ENCODE measurements at places on chromosomes 2 and 18.

GRCh38 chr18:63329431-63330145 lies 10.0 kb upstream of the BCL2 start:
- DNase-seq, result no peak

DNA sequence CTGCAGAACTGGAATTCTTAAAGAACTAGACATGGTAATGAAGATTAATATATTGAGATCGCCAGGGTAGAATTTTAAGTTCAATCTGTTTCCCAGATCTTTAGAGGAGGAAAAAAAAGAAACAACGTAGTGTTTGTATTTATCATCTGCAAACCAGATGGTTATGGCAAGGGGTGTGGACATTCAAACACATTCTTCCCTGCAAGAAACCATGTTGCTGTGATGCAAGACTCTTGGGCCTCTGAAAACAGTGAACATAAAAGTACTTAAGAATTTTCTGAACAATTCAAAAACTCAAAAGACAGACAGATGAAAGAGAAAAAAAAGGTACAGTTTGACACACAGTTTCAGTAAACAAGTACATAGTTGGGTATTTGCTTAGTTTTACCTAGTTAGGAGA lies 35.6 kb downstream of the COL5A2 start:
- DNase-seq, result no peak

GRCh38 chr2:62504657-62505056 lies 1.3 kb downstream of the TMEM17 start:
- no peak for DNase-seq

DNA sequence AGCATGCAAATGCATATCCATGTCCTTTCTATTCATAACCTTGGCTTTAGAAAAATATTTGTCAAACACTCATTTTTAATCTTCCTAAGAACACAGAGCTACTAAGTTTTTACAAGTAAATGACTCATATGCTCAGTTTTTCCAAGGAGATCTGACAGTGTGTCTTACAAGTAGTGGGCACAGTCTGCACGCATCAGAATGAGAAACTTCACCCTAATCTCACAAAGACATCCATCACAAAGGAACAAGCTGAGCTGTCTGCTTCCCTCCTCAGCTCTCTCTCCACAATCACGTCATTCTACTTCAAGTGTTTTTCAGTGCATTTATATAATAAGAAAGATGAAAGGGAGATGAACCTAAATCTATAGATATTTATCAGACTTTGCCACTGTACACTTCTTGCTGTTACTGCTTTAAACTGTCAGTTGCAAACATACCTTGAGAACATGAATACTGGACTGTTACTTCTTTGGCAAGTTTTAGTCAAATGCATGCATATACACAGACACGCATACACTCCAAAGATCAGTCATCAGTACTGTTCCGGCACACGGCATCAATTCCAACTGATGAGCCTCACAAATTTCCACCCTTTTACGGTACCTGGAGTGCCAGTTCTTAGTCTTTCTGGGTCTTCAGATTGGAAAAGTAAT lies 75.7 kb downstream of the RBMS1 start:
- no peak for DNase-seq

- DNase-seq, result no peak
Measured at GRCh38 chr18:47679864-47680263, 250.6 kb downstream of the SMAD2 start.

GRCh38 chr2:158501301-158501700 lies 44.5 kb downstream of the PKP4 start:
- DNase-seq, result peak; percentile 63

DNA sequence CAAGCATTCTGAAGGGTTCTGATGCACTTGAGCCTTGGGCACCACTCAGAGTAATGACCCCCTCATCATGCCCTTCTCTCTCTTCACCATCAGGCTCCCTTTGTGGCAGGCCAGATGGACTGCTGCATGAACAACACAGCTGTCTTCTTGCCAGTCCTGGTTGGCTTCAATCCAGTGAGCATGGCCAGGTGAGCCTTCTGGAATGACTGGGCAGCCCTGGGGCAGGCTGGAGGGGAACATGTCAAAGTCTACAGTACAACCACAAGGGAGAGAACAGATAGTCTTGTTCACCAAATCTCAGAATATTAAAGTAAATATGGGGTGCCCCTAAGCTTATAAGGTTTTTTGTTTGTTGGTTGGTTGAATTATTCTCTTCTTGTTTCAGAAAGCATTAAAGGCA lies 4.4 kb downstream of the GCKR start:
- no peak for DNase-seq

DNA sequence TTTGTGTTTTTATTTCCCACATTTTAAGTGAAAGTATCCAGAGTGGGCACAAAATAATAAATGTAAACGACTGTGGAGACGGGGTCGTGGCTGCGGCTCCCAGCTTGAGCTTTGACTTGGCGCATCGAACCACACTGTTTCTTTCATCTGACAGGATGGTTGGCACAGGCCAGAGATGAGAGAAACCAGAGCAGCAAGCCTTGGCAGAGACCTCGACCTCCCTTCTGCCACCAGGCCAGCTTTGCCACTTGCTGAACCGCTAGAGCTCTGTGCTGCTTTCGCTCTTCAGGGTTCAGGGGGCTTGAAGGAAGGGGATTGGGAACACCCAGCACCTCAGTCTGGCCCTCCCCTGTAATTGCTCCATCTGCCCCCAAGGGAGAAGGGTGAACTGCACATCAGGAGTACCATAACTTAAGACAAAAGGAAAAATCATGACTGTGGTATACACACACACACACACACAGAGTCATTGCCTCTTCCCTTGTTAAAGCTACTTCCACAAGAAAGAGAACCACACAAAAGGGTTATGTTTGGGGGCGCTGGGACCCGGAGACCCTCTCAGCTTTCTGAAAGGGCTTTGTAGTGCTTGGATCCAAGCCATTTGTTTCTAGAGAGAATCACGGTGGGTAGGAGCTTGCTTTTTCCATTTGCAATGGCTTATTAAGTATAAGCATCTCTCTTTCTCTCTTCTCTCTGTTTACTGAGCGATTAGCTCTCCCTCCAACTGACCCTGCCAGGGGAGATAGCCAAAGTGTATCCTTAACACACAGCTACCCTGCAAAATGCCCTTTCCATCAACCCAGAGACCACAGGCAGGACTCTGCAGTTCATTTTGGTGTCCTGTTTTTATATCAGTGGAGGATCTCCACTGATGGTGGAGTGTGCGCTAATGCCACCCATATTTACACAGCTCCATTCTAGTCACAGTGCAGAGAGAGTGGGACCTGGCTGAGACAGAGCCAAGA lies 23.0 kb downstream of the POU3F3 start:
- peak; percentile 54 for DNase-seq

DNA sequence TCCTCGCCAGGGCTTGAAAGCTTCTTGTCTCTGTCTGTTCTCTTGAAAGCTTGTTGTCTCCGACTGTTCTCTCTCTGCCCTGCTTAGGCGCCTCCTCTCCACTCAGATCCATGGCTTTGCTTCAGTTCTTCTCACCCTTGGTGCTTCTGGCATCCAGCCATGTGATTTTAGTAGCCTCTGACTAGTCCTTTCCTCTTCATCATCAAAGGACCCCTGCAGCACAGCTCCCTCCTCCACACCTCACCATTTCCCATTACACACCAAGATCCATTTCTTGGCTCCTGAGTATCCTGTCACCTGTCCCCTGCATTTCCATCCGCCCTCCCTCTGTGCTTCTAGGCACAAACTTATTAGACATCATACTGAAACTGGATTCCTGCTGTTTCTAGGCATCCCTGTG lies 59.4 kb downstream of the ZNF236 start:
- DNase-seq, result no peak

GRCh38 chr2:24200799-24201198 lies 25.9 kb downstream of the FAM228A start:
- no peak for DNase-seq

DNA sequence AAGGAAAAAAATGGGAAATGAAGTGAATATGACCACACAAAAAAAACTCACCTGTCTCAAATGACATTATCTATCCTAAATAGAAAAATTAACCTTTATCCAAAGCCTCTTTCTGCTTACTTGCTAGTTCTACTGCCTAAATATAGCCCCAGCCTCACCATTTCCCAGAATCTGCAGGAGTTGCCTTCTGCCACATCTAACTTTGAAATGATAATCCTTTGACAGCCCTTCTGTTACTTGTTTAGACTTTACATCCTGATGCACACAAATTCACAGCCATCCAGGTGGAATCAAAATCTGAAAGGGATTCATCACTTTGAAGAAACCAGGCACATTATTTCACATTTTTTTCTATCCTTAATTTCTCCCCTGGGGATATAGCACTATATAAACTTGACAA lies 1356.2 kb upstream of the NXPH2 start:
- DNase-seq, result no peak

- no peak for DNase-seq
Measured at GRCh38 chr18:74898965-74899364, 301.3 kb downstream of the ZNF407 start.

DNA sequence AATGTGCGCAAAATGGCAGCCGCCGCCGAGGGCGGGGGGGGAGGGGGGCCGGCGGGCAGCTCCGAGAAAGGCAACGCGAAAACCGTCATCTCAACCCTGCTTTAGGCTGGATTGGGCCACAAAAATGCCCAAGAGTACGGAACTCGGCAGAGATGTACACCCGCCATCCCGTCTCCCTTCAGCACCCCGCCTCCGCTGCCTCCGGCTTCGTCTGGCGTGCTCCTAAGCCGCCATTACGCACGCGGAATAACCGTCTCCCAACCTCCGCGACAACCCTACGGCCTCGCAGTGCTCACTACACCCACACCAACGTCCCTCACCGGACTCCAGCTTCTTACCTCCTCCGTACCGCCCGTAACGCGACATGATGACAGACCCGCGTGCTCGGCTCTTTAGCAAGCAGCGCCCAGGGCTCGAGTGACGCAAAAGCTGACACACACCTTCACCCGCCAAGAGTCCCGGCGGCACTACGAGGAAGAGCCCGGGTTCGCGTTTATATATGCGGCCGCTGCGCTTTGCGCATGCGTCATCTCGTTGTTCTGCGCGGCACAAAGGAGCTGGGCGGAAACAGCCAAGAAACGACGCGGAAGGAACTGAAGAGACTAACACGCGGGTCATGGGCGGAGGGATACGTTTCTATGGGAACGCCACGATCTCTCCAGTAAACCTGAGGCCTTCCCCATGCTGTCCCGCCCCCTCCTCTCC lies at the start of gene SRSF7:
Gene SRSF7 (minus strand): TSS at position 471 of the 705 bp plus-strand sequence. CDS start 105 bp downstream, at position 366.
- DNase-seq, result peak; percentile 91

DNA sequence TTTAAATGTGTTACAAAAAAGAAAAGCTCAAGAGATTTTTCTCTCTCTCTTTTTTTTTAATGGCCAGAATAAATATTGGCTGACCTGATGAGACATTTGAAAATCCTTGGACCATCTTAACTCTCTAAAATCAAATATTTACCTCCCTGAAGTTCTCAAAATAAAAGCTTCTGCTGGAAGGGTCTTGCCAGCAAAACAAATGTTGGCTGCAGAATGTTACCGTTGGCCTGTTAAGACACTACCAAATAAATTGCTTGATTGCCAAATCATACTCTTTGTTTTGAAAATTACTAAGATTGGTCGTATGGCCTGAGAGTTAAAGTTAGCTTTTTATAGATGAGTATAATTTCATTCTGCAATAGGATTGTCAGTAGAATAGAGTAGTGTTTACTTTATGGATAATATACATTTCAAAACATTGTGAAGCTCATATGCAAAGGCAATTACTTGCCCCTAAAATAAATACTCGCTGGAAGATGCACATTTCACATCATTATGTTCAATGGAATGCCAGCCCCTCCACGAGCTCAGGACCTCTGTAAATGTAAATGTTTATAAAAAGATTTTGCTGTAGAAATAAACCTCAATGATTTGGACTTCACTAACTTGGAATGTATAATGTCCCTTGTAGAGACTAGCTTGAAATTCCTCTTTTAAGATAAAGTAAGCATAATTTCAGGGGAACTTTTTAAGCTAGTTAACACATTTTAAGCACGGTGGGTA lies 193.4 kb downstream of the SOX11 start:
- DNase-seq, result no peak

GRCh38 chr2:240140511-240140910 lies at the start of gene OTOS:
OTOS (minus strand) TSS chr2:240140658; CDS start chr2:240140326, 332 bp downstream.
- DNase-seq, result no peak

DNA sequence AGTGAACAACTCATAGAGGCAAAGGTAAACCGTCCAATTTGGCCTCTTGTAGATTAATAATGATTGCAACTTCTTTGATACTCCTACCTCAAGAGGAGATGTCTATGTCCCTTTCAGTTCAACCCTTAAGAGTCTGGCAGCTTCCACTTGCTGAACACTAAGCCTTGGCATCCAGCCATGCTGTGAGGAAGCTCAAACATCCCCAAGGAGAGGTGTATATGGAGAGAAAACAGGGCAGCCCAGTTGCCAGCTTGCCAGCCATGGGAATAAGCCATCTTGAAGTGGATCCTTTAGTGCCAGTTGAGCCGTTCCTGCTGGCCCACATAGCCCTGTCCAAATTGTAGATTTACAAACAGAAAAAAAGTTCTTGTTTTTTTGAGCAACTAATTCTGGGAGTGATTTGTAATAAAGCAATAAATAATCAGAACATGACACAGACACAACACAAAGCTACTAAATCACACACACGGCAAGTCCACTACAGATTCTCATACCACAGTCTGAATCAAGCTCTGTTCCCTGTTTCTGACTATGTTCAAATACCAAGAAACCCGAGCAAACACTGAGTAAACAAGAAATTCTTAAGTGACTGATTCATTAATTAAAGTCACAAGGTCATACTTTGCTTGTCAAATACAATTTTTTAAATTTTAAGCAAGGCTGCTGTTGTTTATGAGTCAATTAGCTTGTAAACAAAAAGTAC lies 96.1 kb downstream of the PID1 start:
- no peak for DNase-seq

DNA sequence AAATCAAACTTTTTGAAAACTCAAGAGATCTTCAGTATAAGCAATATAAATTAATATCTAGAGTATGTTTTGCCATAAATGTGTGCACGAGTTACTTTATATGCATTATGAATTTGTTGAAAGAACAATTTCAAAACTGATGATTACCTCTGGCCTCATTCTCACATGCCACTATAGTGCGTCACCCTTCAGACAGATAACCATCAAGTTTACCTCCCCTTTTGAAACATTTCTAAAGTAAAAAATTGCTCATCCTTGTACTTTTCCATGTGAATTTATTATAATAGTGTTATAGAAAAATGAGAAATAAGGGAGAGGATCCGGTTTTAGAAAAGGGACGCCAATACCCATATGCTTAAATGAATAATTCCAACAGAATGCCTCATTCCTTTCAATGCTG lies 38.3 kb downstream of the ZEB2 start:
- DNase-seq, result no peak

DNA sequence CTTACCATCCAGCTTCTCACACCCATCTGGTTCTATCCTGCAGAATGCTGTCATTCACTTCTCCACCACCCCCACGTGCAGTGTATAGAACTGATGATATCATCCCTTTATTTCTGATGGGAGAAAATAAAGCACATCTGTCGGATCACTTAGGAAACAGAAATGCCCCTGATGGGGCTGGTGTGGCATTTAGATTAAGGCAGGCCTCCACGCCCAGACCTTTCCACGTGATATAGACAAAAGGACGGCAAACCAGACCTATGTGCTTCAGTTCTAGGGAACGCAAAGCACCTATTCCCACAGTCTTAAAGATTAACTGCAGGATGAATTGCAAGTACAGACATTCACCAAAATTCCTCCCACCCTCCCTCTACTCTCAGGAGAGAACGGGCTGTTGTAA lies 27.6 kb upstream of the CABLES1 start:
- DNase-seq, result no peak

- DNase-seq, result no peak
Measured at GRCh38 chr2:235070063-235070706, 118.4 kb downstream of the SH3BP4 start.
